Astrocyte of the spinal cord (primary cell): ENCODE measurements at places on chromosomes 16 and 17.

DNA sequence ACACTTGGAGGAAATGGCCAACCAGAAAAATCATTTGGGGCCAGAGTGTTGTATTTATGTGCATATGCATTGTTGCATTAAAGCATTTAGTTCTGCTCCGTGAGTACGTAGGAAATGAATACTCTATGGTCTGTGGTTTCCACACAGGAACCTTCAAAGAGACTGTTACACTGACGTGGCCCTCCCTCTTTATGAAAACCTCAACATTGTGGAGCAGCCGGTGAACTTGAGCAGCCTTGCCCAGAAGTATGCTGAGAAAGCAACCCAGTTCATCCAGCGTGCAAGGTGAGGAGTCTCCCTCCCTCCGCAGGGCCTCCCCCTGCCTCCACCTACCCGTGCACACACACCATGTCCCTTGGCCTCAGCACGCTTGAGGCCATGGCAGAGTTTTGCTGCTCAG, 65.2 kb downstream of the ARSG start:
- DNase-seq, result peak; percentile 76

DNA sequence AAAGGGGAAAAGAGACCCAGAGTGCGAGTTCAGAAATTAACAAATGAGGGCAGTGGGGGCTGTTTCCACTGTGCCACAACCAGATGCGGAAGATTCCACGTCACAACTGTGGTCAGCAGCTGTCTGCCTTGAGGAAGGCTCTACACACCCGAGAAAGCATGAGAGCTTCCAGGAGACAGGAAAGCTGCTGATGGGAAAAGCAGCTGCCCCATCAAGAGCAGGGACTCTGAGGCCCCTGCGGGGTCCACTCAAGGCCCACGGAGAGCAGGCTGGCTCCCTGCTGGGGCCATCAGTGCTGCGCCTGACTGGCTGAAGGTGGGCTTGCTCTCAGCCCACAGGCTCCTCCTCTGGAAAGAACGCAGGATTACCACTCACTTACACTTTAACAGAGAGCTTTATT, 14.8 kb upstream of the TRAP1 start:
- DNase-seq, result no peak

GRCh38 chr16:12611006-12611477, 192.6 kb downstream of the CPPED1 start:
- no peak for DNase-seq

DNA sequence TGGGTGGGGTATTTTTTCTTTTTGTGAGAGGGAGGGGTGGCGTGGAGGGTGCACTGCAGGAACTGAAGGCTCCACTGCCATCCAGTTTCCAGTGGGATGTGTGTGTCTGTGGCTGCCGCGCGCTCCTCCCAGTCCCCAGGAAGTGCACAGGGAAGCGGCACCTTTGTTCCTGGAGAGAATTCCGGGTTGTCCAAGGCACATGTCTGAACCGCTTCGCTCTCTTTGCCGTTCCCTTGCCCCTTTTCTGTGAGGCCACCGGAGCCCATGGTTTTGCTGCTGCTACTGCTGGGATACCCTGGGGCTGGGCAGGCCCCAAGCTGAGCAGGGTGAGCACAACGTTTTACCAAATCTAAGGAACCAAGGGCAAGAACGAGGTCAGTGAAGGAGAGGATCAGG, 19.5 kb downstream of the ACSF3 start:
- no peak for DNase-seq

- DNase-seq, result peak; percentile 60
Observed at GRCh38 chr16:30628628-30629540, 18.7 kb upstream of the ZNF689 start.

GRCh38 chr16:51818342-51818944, 667.4 kb upstream of the SALL1 start:
- DNase-seq, result peak; percentile 36

DNA sequence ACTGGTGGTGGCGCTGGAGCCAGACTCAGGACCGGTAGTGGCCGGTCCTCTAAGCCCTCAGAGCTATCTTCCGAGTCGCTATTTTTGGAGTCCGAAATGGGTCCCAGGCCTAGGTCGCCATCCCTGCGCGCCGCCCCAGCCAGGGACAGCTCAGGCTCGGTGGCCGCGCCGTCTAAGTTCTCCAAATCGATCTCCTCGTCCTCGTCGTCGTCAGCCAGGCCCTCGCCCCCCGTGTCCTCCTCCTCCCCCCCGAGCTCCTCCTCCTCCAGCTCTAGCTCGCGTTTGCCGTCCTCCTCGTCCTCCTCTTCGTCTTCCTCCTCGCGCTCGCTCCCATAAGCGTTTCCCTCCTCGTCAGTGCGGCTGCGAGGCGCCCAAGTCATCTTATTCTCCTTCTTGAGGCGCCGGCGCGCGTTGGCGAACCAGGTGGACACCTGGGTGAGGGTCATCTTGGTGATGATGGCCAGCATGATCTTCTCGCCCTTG, 1.6 kb downstream of the IRX3 start:
- DNase-seq, result peak; percentile 37

GRCh38 chr17:27569257-27569722, 61.7 kb upstream of the LGALS9 start:
- no peak for DNase-seq

- DNase-seq, result no peak
Observed at GRCh38 chr16:2520784-2521531, 787 bp downstream of the AMDHD2 start.
